ENCODE measurements at places on chromosomes 5 and 9.
A peak's percentile ranks its signal among the peaks of the same experiment; 100 is the strongest.

GRCh38 chr5:6158974-6159831, 219.1 kb downstream of the MED10 start:
- peak; percentile 57 for DNase-seq

GRCh38 chr5:173495225-173495904, 121.1 kb downstream of the BOD1 start:
- DNase-seq: peak; percentile 16

- DNase-seq: no peak
Measured at GRCh38 chr9:36007852-36008251, 28.9 kb upstream of the RECK start.

- no peak for DNase-seq
Measured at GRCh38 chr5:114744406-114744805, 382.5 kb downstream of the KCNN2 start.

GRCh38 chr5:72842816-72843215, 26.4 kb downstream of the TNPO1 start:
- peak; percentile 29 for DNase-seq

DNA sequence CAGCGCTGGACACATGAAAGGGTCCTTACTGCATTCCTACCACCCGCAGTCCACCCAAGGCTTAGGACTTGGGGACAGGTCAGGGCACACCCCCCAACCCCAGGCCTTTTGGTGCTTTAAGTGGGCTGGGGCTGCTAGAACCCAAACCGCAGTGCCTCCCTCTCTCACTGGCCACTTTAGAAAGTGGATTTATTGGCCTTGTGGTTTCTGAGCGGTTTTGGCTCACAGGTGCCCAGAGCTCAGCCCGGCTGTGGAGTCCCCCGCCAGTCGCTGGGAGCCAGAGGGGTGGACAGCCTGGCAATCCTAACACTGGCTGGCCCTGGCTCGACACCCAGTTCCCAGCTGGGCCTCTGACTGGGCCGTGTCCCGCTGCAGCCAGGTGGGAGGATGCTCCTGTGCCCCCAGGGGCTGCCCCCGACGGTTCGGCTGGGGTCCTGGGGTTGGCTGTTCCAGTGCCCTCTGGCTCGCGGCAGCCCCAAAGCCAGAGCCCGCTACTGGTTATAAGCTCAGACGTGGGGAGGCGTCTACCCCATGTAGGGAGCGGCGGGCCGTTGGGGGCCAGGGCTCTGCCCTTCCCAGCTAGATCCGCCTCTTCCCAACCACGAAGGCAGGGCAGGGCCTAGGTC, 65.2 kb upstream of the RNU6ATAC start:
- DNase-seq: no peak

DNA sequence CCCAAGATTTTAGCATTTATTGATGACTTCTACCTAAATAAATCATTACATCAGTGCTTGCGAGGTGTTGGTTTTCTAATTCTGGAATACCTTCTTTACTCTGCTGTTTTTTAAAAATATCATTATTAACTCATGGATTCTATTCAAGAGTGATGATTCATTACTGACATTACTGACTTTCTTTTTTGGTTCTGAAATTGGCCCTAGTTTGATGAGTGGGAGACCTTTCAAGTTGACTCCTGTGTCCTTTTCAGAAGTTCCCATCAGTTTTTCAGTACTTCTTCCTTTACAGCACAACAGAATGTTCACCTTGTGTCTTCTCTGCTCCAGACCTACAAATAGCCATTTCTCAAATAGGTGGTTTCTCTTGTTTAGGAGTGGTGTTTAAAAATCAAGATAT, 114.1 kb downstream of the PCSK5 start:
- DNase-seq: no peak

DNA sequence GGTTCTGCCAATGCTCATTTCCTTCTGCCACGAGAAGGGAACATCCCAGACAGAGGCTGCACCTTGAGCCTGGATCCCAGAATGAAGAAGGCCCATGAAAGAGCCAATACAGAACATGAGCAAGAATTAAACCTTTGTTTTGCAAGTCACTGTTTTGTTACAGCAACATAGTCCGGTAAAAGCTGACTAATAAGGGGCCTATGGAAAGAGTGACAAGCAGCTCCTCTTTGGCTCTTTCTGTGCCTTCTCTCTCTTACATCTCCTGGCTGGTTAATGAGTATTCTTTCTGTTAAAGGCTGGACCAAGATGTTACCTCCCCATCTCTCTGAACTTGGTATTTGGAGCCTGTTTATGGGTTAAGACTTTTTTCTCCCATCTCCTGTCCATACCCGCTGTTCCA, 10.8 kb downstream of the GFRA3 start:
- DNase-seq: no peak

- DNase-seq: no peak
Measured at GRCh38 chr5:21856987-21857386, 996.2 kb downstream of the CDH12 start.

GRCh38 chr5:15502208-15502607, 2.2 kb downstream of the FBXL7 start:
- peak; percentile 63 for DNase-seq

DNA sequence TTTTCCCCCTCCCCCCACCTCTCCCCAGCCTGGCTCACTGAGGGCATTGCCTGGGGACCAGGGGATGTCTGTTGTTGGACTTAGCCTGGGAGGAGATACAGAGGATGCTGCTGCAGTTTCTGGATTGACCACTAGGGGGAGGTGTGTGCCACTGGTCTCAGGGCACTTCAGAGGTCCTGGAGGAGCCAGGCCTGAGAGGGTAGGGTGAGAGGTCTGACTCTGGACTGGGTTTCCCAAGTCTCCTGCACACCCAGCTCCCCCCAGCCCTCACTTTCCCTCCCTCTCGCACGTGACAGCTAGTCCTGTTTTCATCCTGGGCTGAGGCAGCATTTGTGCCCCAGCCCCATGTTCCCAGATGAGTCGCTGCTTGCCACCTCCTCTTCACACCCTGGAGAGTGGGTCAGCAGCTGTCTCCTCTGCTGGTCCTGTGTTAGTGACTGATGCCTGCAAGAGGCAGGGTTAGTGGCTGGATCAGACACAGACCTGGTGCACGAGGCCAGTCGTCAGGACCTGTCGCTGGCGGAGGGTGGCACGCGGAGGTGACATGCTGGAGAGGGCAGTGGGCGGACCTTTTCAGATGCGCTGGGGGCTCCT, 4.4 kb downstream of the IL3 start:
- DNase-seq: peak; percentile 88

DNA sequence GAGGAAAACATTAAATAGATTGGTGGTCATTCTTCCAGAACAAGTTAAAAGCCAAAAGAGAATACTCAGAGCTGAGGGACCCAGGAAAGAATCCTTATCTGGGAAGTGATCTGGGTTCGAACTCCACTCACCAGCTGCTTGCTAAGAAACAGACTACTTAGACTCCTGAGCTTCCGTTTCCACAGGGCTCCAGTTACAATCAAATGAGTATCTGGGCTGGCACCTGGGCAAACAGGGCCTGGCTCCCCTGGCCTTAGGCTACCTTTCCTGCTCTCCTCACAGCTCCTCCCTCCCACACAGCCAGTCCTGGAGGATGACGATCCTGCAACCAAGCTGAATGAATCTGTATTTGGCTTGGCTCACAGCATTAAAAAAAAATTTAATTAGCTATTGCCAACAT, 2.5 kb downstream of the MAPK9 start:
- no peak for DNase-seq

- no peak for DNase-seq
Measured at GRCh38 chr5:55030220-55030619, 6.2 kb downstream of the GZMK start.

- no peak for DNase-seq
Measured at GRCh38 chr9:88672874-88673689, 138.1 kb downstream of the NXNL2 start.

DNA sequence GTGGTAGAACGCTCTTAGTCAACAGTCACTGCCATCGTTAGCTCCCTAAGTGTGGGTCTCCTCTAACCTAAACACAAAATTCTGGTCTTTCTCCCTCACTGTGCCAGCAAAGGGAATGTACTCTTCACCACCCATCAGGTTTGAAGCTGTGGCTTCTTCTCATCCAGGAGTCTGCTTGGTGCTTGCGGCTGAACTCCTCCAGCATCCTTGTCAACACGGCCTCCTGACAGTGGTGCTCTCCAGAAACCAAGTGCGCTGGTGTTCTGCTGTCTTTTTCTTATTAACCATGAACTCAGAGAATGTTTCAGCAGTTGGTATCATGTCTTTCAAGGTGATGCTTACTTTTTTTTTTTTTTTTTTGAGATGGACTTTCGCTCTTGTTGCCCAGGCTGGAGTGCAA, 23.9 kb upstream of the LPCAT1 start:
- DNase-seq: no peak

GRCh38 chr9:18658804-18659705, 185.1 kb downstream of the ADAMTSL1 start:
- DNase-seq: peak; percentile 72

DNA sequence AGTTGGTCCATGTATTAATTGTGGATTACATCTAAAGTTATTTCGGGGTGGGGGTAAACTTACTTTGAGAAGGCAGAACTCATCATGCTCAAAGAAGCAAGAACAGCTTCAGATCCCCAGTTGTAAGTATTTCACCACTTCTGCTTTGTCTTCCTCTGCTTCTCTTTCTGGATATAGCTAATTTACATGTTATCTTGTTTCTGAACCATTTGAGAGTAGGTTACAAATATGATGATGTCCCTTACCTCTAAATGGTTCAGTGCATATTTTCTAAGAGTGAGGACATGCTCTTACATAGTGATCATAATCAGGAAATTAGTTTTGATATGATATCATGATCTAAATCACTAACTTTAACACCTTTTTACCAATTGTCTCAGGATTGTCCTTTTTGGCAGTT, 11.9 kb downstream of the TRIO start:
- DNase-seq: no peak

DNA sequence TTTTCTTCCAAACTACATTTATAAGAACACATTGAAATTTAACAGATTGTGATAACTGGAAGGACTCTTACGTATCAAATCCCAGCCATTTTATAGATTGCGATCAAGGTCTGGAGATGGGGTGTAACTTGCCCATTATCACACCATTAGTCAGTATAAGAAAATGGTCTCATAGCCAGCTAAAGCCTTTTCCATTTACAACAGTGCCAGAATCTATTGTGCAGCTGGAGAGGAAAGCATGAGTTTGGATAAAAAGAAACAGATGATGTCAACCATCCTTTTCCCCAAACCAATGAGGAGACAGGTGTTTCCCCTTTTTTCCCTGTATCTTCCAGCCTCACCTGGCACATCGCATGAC, 658.8 kb downstream of the ACTL7B start:
- no peak for DNase-seq

- DNase-seq: no peak
Measured at GRCh38 chr5:11377896-11378295, 526.4 kb downstream of the CTNND2 start.

DNA sequence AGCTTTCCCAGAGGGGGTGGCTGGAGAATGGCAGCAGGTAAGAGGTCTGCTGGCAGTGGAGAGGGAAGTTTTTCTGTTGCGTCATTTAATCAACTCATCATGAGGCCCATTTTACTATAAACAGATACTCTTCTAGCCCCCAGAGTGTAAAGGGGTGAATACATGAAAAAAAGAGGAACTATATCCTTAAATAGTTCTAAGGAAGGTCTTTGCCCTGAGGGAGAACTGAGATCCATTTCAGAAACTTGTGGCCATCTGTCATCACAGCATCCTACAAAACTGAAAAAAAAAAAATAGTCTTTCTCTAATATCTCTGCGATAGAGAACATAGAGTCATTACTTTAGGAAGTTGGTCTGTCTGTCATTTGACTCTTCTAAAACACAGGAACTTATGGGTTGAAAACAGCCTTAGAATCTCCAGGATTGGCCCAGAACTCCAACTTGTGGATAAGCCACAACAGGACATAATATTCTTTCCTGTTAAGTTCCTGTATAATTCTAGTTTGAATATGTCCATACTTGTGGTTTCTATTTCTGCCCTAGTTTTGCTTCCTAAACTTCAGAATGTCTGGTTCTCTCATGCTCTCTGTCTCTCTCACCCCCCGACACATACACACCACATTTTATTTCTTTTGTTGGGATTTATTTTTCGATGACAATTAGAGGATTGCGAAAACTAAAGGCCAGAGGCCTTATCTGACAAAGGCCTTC, 238.5 kb upstream of the PIK3R1 start:
- DNase-seq: peak; percentile 15

- DNase-seq: no peak
Measured at GRCh38 chr9:124623966-124624734, 117.0 kb upstream of the NR5A1 start.
